Type B pancreatic cell (in vitro differentiated cells): ENCODE measurements at places on chromosomes 2 and 18. TPM values are rescaled to one million over a fixed set of nuclear protein-coding genes. Genes with fewer than 3 reads are reported as not detected.
A peak's percentile ranks its signal among the peaks of the same experiment; 100 is the strongest.

DNA sequence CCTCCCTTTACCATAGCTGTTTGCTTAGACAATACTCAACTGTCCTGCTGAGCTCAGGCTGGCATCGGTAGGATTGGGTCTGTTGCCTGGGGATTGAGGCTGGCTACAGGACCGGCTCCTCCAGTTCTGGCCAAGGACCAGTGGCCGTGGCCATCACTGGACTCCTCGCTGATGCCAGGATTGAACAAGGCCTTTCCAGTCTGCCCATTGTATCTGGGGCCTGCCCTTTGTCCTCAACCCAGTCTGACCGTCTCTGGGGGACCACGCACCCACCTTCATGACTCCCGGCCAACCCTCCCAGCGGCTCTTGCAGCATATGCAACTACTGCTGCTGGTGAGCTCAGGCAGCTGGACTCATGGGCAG lies 28.7 kb downstream of the SH2D6 start:
- H3K36me3 ChIP-seq: no peaks in the 10 kb centered on the region
- no peaks in the 10 kb centered on the region for H3K27me3 ChIP-seq
- no peak for DNase-seq

GRCh38 chr2:201699416-201699815 lies 972 bp upstream of the MPP4 start:
- H3K4me1 ChIP-seq: peaks cover 39% of the 10 kb centered on the region
- H3K36me3 ChIP-seq: peaks cover 28% of the 10 kb centered on the region
- DNase-seq: no peak
- H3K27ac ChIP-seq: no peak overlapping the region

GRCh38 chr2:53505826-53506225 lies 261.8 kb upstream of the CHAC2 start:
- peak overlapping the region; percentile 58 for H3K27ac ChIP-seq
- H3K4me3 ChIP-seq: no peak overlapping the region
- no peaks in the 10 kb centered on the region for H3K27me3 ChIP-seq

DNA sequence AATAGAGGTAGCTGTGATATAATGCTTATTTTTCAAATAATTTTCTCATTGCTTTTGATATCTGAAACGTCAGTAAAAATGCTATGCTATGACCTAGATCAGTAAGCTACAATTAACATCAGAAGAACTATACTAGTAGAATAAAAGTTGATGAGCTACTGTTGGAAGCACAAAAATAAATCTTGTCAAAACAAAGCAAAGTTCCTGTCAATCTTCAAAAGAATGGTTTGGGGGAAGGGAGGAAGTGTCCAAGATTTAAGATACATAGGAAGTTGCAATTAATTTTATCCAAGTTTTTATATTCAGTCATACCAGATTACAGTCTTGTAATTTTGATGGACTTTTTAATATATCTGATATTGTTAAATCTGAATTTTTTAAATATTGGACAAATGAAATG lies 19.2 kb downstream of the IRS1 start:
- H3K4me3 ChIP-seq: no peak overlapping the region
- H3K4me1 ChIP-seq: peaks cover 16% of the 10 kb centered on the region
- H3K27ac ChIP-seq: no peak overlapping the region
- no peaks in the 10 kb centered on the region for H3K27me3 ChIP-seq

The SCN9A gene
- 6.2 and 8.3 TPM in 2 replicates for total RNA-seq
